COR-L47 (cell line): ENCODE measurements at places on chromosomes 6 and 20.

GRCh38 chr6:137496909-137497720 is 2.9 kb upstream of the OLIG3 start:
- DNase-seq = no peak

DNA sequence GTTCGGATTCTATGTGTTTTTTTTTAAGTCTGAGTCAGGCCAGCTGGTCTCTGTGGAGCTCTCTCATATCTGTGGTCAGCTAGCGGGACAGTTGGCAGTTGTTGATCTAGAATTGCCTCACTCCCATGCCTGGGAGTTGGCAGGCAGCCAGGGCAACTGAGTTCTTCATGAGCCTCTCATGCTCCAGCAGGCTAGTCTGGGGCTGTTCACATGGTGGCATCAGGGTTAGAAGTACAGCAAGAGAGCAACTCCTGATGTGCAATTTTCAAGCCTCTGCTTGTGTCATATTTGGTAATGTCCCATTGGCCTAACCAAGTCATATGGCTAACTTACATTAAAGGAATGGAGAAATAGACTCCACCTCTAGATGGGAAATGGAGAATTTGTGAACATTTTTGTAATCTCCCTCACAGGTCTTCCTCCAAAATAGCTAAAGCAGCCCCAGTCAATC is 6.7 kb upstream of the IFT52 start:
- DNase-seq = no peak

GRCh38 chr6:96194675-96195074 is 178.9 kb downstream of the FUT9 start:
- DNase-seq = no peak

DNA sequence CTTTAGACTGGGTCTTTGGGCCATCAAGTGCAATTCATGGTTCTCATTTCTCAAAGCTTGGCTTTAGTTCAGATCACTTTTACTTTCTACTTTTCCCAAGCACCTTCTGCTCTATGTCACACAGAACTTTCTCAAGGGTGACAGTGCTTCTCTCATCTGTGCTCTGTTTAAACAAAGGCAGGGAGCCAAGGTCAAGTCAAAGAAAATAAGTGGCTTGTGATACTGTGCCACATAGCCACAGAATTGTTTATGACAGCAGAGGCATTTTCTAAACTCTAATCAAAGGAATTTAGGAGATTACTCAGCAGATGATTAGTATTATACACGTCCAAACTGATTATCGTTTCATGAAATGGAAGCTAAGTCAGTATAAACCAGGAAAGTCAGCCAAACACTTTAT is 348.0 kb downstream of the HDGFL1 start:
- no peak for DNase-seq

DNA sequence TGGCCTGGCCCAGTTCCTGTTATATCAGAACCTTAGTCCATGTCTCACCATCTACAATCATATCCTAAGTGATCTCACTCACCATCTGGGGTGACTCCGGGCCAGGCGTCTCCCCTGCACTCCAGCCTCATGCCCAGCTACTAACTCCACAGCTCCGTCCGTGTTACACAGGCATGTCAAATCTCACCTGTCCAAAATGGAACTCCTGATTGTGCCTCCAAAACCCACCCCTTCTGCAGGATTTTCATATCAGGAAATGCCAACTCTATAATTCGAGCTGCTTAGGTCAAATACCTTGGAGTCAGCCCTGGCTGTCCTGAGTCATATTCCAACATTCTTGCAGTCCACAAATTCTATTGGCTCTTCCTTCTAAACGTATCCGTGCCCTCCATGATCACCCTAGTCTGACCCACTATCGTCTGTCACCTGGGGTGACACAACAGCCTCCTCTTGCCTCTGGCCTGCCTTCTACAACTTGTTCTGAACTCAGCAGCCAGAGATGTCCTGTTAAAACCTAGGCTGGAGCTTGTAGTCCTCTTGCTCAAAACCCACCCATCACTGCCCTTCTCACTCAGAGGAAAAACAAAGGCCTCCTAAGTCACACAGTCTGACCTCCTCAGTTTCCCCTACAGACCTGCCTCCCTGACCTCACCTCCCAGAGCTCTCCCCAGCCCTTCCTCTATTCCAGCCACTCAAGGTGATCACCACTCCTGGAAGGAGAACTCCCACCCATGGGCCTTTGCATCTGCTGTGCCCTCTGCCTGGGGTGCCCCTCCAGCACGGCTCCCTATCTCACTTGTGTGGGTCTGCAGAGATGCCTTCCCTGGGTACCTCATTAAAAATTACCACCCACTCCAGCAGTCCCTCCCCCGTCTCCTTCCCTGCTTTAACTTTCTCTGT is 85.3 kb upstream of the SIRPA start:
- no peak for DNase-seq

DNA sequence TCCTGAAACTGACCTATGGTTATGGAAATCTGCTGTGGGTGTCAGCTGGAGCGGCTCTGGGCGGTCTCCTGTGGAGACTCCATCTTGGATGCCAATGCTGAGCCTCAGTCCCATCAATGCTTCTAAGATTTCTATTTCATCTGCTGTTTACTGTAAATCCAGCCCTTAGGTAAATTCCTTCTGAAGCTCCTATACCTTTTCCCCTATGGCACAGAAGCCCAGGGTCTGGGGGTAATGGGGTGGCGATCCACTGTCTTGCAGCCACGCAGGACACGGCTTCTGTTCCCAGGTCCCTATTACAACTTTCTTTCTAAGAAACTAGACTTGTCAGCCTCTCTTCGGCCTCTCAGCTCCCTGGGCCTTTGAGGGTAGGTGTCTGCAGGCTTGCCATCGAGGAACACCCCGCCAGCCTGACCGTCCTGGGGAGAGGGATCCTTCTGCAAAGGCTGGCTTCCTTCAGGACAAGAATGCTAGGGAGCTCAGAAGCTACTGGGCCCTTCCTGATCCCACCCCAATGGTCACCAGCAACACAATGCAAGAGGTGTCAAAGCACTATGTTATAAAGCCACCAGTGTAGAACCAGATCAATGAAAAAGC is 6.4 kb downstream of the CST3 start:
- DNase-seq = no peak

GRCh38 chr6:2055911-2056310 is 189.5 kb downstream of the GMDS start:
- no peak for DNase-seq

- DNase-seq = no peak
Observed at GRCh38 chr6:54617730-54618129, 228.8 kb upstream of the FAM83B start.

GRCh38 chr6:87936065-87936464 is 111.6 kb upstream of the SPACA1 start:
- no peak for DNase-seq

GRCh38 chr6:148447521-148448230 is 105.0 kb downstream of the SASH1 start:
- no peak for DNase-seq

DNA sequence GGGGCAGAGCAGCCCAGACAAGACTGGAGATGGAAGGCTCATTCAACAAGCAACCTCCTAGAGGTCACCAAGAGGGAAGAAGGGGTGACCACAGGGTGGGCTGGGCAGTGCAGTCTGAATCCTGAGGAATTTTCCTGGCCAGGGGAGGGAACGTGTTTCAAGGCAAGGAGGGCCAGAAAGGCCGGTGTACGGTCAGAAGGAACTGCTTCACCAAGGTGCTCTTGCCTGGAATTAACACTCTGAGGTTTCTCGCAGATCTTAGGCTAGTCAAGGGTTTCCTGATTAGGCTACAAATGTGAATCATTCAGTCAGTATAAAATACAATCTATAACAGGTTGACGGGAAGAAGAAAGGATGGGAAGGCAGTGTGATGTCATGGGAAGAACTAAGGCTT is 199.3 kb downstream of the LRFN2 start:
- DNase-seq = no peak

GRCh38 chr6:158225767-158226166 is 57.6 kb downstream of the GTF2H5 start:
- DNase-seq = no peak

GRCh38 chr20:18566892-18567738 is at the start of gene SMIM26:
SMIM26 (plus strand) TSS chr20:18567432; CDS start chr20:18567479, 47 bp downstream.
- peak; percentile 95 for DNase-seq

DNA sequence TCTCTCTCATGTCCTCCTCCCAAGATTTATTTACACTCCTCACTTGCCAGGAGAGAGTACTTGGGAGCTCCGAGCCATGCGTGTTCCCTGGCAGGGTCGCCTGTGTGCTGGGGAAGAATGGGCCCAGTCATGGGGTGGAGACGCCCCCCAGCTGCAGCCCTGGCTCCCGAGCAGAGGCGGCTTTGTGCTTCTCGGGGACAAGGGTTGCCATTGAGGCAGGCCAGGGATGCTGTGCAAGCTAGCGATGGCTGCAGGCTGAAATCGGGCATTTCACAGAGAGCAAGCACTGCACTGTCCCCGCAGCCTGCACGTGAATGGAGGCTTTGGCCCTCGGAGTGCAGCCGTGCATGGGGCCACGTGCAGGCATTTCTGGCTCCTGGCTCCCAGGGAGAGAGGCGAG is 23.8 kb downstream of the PHACTR3 start:
- no peak for DNase-seq

DNA sequence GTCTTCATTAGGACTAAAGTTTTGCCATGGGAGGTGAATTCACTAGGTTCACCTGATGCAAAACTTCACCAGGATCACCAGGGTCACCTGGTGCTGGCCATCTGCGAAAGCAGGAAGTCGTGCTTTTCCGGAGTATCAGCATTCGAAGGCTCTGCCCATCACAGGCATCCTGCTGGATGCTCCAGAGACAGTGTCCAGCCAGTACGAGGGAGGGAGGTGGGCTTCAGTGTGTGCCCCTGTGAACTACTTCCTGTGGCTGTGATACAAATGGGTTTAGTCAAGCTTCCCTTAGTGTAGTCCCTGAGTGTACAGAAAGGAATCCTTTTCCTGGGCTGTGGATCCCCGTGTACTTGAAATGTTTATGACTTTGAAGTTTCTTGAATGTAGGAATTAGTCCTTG is 3.4 kb upstream of the RPS6KA2 start:
- no peak for DNase-seq

GRCh38 chr6:6781873-6782227 is 193.3 kb downstream of the LY86 start:
- no peak for DNase-seq

DNA sequence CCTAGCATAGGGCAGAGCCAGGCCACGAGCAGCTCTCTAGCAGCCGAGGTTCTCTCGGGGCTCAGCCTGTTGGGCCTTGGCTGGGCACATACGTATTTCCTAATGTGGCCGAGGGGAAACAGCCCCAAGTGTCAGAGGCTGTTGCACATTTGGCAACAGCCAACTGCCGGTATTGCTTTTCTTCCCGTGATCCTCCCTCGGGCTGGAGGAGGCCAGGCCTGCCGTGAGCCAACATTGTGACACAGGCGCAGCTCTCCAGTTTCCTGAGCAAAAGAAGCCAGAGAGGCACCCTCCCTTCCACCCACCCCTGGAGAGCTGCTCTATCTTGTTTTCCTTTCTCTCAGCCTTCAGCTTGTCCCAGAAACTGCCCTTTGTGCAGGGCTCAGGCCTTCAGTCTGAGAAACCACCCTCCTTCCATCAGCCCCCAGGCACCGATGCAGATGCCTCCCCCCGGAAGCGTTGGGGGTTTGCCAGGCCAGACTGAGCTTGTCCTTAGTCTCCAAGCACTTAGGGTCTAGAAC is 5.1 kb upstream of the BPI start:
- no peak for DNase-seq

DNA sequence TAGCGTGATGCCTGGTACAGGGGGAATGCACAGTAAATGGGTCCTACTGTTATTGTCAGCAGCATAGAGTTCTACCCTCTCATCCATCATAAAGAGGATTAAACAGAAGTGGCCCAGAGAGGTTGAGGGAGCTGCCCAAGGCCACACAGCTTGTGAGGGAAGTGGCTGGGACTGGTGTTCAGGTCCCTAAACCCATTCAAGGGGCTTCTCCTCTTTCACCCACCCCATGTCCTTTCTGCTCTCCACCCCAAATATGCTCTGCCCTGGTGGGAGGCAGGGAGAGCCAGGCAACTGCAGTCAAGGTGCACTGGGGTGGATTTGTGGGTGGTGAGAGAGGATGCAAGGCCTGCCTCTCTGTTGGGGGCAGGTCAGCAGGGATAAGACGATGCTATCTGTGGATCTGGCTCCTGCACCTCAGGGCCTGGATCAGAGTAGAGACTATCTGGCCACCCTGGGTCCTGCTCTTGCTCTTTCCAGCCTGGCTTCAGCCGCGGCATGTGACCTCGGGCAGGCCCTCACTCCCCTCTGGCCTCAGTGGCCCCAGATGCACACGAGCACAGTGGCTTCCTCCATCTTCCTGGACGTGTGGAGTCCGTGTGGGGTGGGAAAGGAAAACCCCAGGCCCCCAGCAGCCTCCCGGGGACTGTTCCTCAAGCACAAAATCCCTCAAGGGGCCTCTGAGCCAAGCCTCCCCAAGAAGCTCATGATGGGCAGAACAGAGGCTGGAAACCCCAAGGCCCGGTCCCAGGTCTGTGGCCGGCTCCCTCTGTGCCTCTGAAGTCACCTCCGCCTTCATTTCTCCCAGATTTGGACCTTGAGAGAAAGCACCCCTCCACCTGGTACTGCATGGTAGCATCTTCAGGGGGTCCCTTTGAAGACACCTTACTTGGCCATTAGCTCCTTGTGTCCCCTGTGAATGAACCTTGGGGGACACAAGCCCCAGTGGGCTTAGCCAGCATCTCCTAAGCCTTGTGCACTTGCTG is 3.4 kb upstream of the BPIFB6 start:
- no peak for DNase-seq

DNA sequence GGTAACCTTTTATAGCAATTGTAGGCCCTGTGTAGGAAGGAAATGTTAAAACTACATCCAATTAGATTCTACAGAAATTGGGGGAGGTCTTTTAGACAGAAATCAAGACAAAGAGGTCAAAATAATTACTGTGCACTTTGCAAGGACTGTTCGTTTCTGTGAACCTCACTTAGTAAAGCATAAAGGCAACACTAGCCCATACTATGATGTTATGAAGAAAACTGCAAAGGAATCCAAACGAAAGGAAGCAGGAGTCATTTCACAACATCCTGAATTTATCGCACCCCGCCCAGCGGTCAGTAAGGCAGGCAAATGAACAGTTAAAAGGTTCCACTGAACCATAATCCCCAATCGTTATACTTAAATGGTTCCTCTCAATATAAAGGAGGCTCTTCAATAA is 429.5 kb upstream of the ARID1B start:
- no peak for DNase-seq

GRCh38 chr6:96213784-96214183 is 198.0 kb downstream of the FUT9 start:
- DNase-seq = no peak

DNA sequence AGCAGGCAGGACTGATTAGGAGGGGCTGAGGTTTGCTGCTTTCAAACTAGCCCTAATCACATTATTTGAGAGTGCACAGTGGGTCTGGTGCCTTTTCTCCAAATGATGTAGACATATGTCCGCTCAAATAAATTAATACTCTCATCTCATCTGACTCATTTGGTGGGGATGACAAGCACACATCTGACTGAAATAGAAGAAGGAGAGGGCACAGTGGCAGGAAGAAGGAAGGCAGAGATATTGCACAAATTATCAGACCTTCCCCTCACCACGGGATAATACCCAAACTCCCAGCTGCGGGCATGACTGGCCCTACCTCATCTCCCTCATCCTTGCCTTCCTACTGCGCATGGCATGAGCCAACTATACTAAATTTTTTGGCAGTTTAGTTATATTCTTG is 33.9 kb upstream of the TNFRSF21 start:
- no peak for DNase-seq

GRCh38 chr6:35426074-35426473 is 26.1 kb upstream of the FANCE start:
- no peak for DNase-seq
